NCI-H510A (cell line): ENCODE measurements at places on chromosomes 16 and 17.

GRCh38 chr17:80762076-80762475 lies 217.4 kb downstream of the RPTOR start:
- no peak for DNase-seq

DNA sequence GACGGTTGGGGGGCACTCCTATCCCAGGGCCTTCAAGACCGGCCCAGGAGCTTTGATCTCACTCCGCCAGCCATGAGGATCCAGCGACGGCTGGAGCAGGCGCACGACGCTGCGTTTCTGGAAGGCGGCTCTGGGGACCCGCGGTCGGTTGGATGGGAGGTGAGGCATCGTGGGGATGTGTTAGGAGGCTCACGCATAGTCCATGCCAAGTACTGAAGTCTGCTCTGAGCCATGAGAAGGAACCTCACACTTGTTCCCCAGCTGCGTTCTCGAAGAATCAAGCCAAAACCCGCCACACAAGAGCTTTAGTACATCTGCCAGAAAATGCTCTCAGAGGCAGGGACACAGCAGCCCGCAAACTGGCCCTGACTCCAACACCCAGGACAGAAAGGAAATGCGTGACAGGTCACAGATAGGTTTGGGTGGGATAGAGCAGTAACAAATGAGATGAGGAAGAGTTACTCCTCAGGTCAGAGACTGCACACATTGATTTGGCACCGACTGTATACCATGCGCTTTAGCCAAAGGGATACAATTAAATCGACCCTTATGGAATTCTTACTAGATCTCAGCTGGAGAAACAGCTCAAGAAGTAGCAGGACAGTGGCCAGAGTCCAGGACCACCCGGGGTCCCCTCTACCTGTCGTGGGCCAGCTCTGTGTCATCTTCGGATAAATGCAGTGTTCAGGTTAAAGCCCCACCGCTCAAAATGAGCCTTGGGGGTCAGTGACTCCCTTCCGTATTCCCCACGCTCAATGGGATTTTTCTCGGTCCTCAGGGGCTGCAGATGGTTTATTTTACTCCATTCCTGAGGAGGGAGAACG lies 6.7 kb upstream of the GSG1L start:
- no peak for DNase-seq

DNA sequence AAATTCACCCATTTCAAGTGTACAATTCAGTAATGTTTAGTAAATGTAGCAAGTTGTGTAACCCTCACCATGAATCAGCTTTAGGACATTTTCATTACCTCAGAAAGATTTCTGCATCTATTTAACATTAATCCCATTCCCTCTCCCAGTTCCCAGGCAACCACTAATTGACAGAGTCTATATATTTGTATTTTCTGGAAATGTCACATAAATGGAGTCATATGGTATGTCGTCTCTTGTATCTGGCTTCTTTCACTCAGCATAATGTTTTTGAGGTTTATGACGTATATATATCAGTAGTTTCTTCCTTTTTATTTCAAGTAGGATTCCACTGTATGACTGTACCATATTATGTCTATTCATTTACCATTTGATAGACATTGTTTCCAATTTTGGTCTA lies 199.8 kb downstream of the CYB561 start:
- DNase-seq = no peak

- no peak for DNase-seq
Observed at GRCh38 chr17:54194268-54194667, 371.5 kb downstream of the KIF2B start.

DNA sequence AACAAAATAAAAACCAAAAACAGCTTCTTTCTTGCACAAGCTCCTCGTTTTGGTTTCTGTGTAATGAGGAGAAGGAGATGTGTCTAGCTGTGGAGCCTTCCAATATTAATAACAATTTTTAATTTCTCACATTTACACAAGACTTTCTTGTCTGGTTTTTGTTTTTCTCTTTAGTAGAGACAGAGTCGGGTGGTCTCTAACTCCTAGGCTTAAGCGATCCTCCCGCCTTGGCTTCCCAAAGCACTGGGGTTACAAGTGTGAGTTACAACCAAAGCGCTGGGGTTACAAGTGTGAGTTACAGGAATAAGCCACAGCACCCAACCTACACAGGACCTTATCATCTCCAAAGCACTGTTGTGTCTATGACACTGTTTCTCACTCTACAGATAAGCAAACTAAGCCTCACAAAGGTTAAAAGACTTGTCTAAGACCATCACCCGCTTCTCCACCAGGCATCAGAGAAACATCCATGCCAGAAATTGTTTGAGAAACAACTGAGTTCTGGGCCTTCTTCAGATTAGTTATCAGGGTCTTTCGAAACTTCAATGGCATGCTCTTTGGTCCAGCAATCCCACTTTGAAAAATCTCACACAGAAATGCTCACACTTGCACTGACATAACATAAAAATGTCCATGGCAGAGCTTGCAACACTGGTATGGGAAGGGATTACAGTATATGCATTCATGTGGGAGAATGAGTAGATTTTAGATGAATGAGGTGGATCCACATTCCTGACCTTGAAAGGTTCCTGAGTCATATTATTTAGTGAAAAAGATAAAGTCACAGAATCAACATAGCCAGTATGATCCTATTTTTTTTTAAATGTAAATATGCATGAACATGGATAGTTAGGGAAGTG lies 3.9 kb downstream of the ABAT start:
- no peak for DNase-seq

GRCh38 chr16:4370570-4371356 lies 885 bp upstream of the VASN start:
- no peak for DNase-seq

DNA sequence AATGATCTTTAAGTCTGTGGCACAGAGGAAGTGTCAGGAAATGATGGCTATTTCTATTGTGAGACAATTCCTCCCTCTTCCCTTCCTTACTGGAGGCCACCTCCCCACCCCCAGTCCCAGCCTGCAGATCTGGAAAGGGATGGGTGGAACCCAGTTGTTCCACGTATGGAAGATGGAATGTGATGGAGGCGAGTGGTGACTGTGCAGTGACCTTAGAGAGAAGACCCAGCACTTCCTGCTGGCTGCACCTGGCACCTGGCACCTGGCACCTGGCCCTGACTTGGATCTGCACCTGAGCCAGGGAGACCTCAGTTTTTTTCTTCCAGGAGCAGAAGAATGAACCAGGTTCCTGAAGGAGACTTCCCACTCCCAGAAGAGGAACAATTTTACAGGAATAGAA lies 33.0 kb upstream of the TMC5 start:
- peak; percentile 98 for DNase-seq
